ENCODE measurements at places on chromosomes 12 and 14. TPM values are rescaled to one million over a fixed set of nuclear protein-coding genes. Genes with fewer than 3 reads are reported as not detected.

DNA sequence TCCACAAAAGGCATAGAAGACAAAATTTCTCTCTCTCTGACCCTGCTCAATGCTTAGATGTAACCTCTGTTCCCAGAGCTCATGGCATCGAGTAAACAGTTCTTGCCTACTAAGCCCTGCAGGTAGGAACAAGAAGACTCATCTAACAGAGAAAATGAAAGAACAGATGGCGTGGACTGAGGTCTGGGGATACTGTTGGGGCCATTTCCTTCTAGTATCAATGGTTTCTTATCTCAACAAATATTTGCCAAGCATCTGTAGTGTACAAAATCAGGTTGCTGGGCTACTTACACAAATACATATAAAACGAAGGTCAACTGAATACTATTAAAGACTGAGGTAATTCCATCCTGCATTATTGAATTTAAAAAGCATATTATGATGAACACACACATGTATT is 93.3 kb downstream of the RIMBP2 start:
- no peak for DNase-seq

GRCh38 chr12:110186059-110186458 is 61.9 kb downstream of the IFT81 start:
- no peak for DNase-seq

DNA sequence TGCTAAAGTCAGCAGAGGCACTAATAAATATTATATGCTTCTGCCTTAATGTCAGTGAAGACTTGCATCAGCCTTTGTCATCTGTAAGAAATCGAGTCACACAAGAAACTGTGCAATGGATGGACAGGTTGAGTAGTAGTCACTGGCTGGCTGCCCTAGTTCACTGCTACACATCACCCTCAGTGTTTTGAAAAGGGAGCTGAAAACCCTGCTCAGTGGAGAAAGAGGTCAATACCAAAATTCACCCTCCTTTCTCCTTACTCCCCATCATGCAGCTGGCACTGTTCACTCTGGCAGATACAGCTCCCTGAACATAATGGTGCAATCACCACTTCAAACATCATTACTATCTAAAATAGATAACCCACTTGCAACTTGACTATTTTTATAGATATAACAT is 6.6 kb downstream of the ANKS1B start:
- no peak for DNase-seq

- DNase-seq, result no peak
These were observed 62.5 kb downstream of the BCL2L14 start for GRCh38 chr12:12133259-12133658.

DNA sequence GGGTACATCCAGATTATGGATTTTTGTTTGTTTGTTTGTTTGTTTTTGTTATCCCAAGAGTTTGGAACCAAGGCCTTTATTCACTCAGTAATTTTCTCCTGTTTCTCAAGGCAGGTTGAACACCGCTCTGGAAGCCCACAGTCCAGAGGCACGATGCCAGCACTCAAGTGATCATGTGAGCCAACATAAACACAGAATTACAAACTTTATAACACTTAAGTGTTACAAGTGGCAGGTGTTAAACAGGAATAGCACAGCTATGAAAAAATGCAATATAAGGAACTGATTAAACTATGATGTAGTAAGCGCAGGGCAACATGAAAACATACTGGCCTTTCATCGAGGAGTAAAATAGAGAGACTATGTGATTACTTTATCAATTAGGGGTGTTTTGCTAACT is 1885.8 kb upstream of the SEL1L start:
- DNase-seq, result no peak

DNA sequence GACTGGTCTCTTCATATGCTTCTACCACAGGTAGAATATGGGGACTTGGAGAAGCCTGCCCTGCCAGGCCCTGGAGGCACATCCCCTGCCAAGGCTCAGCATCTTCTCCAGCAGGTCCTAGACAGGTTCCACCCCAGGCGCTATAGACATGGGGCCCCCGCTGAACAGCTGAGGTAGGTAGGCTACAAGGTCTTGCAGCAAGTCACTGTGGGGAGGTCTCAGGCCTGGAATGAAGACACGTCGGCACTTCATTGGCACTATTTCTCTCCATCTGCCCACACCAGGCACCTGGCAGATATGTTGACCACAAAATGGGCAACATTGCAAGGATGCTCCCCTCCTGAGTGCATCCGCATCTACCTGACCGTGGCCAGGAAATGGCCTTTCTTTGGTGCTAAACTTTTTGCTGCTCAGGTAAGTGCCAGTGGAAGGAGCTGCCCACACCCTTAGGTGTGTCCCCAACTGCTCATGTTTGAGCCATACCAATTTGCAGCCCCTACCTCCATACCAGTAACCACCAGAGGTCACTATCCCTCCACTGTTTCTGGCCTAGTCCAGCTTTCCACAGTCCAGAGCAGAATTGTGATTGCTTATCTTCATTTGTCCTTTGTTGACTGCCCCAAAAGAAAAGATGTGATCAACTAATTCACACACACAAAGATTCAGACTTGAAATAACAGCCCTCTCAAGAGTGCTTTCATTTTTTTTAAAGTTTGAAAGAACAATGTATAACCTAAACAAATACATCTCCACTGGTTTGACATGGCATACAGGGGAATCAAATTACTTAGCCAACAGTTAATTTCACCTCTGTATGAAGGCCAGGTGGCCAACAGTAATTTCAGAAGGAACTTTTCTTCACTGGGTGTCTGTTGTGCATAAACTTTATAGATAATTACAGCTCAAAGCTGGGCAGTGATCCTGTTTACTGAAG is 16.1 kb downstream of the PIGH start:
- DNase-seq, result peak; percentile 68

DNA sequence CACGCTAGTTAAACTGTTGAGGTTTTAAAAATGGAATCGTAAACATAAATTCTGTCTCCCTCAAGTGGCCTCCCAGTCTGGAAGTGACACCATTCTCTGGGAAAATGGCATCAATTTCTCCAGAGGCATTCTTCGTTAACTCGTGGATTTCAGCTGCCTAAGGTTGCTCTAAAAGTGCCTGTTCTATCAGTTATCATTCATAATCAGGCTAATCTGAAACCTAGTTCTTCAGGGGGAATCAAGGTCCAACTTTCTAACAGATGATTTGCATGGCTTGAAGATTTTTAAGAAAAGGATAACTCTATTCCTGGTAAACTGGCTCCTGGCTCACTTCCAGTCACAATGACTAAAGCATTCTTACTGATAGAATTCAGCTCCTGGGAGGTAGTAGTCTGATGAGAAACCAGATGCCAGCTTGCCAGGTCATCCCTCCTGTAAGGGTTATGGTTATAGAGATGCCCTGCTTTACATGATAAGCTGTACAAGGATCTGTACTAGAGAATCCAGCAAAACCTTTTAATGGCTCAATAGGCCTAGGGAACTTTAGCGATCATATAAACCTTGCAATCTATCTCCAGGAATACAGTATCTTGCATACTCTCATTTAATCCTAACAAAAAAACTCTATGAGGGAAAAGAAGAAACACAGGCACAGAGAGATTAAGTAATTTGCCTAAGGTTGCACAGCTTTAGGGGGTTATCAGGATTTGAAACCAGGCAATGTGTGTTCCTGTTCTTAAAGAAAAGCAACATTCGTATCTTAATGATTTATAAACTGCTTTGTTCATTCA is 1.5 kb downstream of the L3HYPDH start:
- DNase-seq, result no peak

GRCh38 chr12:107963635-107964034 is 165.5 kb upstream of the WSCD2 start:
- DNase-seq, result no peak

GRCh38 chr14:92677087-92677668 is 71.2 kb downstream of the LGMN start:
- DNase-seq, result no peak

GRCh38 chr14:24274101-24274543 is 2.7 kb upstream of the RABGGTA start:
- DNase-seq, result no peak

GRCh38 chr14:61153914-61154545 is 127.1 kb downstream of the TMEM30B start:
- DNase-seq, result no peak

- no peak for DNase-seq
These were observed 43.5 kb downstream of the DNAI7 start for GRCh38 chr12:25151476-25151875.

GRCh38 chr12:82040987-82041743 is 282.0 kb upstream of the PPFIA2 start:
- DNase-seq, result no peak

DNA sequence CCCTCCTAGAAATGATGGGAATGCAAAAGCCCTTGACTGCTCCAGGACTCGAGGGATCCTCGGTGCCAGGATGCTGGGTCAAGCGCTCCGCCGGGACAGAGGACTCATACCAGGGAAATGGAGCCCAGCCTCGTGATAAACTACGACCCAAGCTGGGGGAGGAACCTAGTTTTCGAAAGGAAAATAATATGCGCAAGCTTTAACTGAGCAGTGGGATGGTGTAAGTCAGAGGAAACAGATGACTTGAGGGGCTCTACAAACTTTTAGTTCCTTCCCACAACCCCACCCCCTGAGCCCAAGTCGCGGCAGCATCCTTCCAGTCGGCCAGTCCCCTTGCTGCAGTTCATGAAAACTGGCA is 654 bp upstream of the SUPT16H start:
- DNase-seq, result no peak

- DNase-seq, result no peak
These were observed 7.8 kb upstream of the TUBA1B start for GRCh38 chr12:49138999-49139398.

GRCh38 chr14:105087963-105088811 is 23.0 kb upstream of the GPR132 start:
- no peak for DNase-seq

GRCh38 chr14:98120831-98121464 is 1151.0 kb downstream of the BCL11B start:
- DNase-seq, result no peak

- no peak for DNase-seq
These were observed 3.6 kb upstream of the EID3 start for GRCh38 chr12:104299842-104300481.

- DNase-seq, result no peak
These were observed 427.1 kb downstream of the RPS29 start for GRCh38 chr14:49159081-49159480.

DNA sequence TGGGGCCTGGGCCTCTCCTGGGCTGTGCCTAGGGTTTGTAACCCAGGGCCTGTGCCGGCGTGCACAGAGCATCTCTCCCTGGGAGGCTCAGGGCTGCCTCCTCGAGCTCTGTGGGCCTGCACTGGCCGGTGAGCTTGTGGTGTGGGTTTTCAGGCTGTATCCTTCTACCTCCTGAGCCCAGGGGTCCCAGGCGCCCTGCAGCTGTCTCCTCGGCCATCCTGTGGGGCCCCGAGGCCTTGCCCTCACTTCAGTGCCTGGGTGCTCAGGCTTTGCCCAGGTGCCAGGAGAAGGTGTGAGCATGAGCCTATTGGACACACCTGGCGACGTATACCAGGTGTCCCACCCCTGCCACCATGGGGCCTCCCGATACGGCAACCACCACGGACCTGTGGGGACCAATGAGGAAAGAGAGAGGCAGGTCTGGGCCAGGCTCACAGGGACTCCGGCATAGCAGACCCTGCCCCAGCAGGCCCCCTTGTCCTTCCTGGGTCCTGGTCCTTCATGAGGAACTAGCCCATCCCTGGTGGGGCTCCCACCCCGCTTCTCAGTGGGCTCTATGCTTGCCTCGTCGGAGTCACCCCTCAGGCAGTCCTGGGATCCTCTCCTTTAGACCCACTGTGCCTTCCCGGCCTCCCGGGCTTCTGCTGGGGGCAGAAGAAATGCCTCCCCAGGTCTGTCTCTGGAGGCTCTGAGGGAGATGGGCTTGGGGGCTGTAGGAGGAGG is 400.2 kb downstream of the TMEM121 start:
- no peak for DNase-seq

- peak; percentile 28 for DNase-seq
These were observed 2.8 kb downstream of the TMX1 start for GRCh38 chr14:51242545-51243490.

GRCh38 chr12:40502322-40502721 is 189.9 kb upstream of the CNTN1 start:
- DNase-seq, result no peak

The COQ5 gene
- total RNA-seq, result 14.6 TPM

The MGP gene
- 0.89 TPM for total RNA-seq

The ANKS1B gene
- total RNA-seq, result not detected

The ANO2 gene
- not detected for total RNA-seq

The RPS6KL1 gene
- 7.9 TPM for total RNA-seq

The TCL1B gene
- not detected for total RNA-seq

The APOF gene
- total RNA-seq, result not detected

The CLEC6A gene
- not detected for total RNA-seq

The LALBA gene
- total RNA-seq, result not detected

The VWF gene
- 0.14 TPM for total RNA-seq

Data from natural killer cell (primary cell).